ENCODE measurements at places on chromosomes 3 and 15. TPM values are rescaled to one million over a fixed set of nuclear protein-coding genes. Genes with fewer than 3 reads are reported as not detected.

COL6A6 gene
- total RNA-seq: not detected

THAP10 gene
- 5.0 TPM for total RNA-seq

VWA5B2 gene
- 2.3 TPM for total RNA-seq

GRCh38 chr3:116442331-116443021 lies 2.8 kb downstream of the LSAMP start:
- H3K4me3 ChIP-seq: no peak overlapping the region
- H3K4me1 ChIP-seq: no peaks in the 10 kb centered on the region
- H3K27ac ChIP-seq: no peak overlapping the region
- no peaks in the 10 kb centered on the region for H3K27me3 ChIP-seq

GRCh38 chr3:187401856-187402255 lies 33.7 kb downstream of the RTP4 start:
- no peaks in the 10 kb centered on the region for H3K4me1 ChIP-seq
- H3K27ac ChIP-seq: no peak overlapping the region
- H3K36me3 ChIP-seq: no peaks in the 10 kb centered on the region
- H3K27me3 ChIP-seq: no peaks in the 10 kb centered on the region
- no peak for DNase-seq
- H3K4me3 ChIP-seq: no peak overlapping the region

DNA sequence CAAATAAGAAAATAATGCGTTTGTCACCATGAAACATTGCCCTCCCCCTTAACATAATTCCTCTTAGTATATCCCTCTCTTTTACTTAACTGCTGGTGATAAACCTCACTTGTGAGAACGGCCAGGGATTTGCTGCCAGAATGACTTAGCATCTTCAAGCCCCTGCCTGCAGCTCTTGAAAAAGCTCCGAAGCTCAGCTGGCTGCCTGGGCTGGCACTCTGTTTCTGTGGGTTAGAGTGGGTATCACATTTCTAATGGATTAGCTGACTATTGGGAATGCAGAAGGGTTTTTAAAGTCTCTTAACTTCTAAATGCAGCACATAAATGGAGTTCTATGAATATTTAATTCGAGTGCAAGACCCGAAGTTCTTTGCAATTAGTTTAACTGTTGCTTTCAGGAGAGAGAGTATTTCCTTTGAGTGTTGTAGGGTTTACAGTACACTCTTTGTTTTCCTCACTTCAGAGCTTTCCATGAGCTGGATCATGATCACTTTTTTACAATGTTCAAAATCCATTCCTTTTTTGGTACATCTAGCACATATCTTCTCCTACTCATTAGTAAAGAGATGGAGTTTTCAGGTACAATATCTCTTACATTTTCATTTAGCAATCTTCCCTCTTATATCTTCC lies 124.7 kb upstream of the RBMS3 start:
- no peaks in the 10 kb centered on the region for H3K4me1 ChIP-seq
- H3K27ac ChIP-seq: no peak overlapping the region
- no peaks in the 10 kb centered on the region for H3K36me3 ChIP-seq
- no peak for DNase-seq
- H3K27me3 ChIP-seq: no peaks in the 10 kb centered on the region

DNA sequence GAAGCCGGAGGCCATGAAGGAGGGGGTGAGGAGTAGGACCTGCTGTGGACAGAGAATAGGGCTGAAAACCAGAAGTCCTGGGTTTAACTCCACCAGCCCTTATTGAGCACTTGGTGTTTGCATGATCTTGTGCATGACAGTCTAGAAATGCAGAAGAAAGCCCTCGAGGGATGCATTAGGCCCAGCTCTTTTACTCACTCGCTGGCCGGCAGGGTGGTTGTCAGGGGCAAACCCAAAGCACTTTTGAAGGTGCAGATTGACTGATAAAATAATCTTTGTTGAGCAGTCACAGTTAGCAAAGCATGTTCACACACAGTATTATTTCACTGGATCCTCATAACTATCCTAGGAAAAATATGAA lies 55.3 kb downstream of the CORO2B start:
- H3K27me3 ChIP-seq: no peaks in the 10 kb centered on the region
- no peaks in the 10 kb centered on the region for H3K4me1 ChIP-seq
- H3K4me3 ChIP-seq: no peak overlapping the region
- H3K27ac ChIP-seq: no peak overlapping the region

DNA sequence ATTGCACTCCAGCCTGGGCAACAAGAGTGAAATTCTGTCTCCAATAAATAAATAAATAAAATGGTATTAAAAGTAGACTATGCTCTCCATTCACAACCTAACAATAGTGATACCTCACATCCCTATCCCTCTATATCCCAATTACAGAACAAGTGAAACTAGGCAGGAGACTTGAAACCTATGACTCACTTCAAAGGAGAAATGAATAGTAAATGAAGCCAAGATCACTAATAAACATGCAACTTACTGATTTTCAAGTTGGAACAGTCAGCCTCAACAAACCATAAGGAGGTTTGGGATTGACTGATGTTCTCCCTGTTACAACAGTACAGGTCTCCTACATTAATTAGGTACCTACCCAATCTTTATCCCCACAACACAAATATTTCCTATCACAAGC lies 103.4 kb downstream of the GSK3B start:
- H3K4me3 ChIP-seq: no peak overlapping the region
- no peaks in the 10 kb centered on the region for H3K36me3 ChIP-seq
- no peak overlapping the region for H3K27ac ChIP-seq

GRCh38 chr15:101215681-101216080 lies 36.2 kb downstream of the CHSY1 start:
- no peaks in the 10 kb centered on the region for H3K4me1 ChIP-seq
- H3K27ac ChIP-seq: no peak overlapping the region
- H3K27me3 ChIP-seq: no peaks in the 10 kb centered on the region
- DNase-seq: no peak
- H3K4me3 ChIP-seq: no peak overlapping the region

DNA sequence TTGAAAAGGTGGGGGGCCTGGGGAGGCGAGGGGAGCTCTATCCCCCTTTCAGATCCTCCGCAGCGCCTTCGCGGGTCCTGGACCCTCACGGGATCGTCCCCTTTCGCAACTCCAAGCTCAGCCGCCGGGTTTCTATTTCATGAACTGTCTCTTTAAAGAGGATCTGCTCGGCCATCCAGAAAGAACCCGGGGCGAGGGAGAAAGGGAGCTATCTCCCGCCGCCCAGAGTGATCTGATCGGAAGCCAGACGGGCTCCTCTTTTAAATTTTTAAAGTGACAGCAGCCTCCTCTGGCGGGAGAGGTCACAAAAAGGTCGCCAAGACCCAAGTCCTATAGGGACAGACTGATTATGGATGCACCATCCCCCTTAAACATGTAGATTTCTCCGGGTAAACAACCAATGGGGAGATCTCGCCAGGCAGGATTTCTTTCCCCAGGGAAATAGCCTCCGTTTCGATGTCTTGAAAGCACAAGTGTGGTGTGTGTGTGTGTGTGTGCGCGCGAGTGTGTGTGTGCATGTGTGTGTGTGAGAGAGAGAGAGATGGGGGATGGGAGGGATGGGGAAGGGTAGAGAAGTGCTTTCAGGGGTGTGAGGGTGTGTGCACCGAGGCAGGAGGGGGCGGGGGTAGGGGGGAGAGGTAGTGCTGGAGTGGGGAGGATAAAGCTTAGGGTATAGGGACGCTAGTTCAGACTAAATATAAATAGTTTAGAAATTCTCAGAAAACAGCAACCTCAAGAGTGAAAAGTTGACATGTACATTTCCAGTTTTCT lies 516.1 kb downstream of the MECOM start:
- peak; percentile 68 for DNase-seq
- no peaks in the 10 kb centered on the region for H3K36me3 ChIP-seq
- H3K27ac ChIP-seq: peak overlapping the region; percentile 78
- H3K4me1 ChIP-seq: no peaks in the 10 kb centered on the region
- peak overlapping the region; percentile 38 for H3K4me3 ChIP-seq
- H3K27me3 ChIP-seq: peaks cover 3% of the 10 kb centered on the region

All from colonic mucosa (tissue), 4 donors.